ENCODE measurements at places on chromosomes 13 and 19.

- no peak for DNase-seq
These were observed 3.0 kb downstream of the LENG8 start for GRCh38 chr19:54451997-54452396.

DNA sequence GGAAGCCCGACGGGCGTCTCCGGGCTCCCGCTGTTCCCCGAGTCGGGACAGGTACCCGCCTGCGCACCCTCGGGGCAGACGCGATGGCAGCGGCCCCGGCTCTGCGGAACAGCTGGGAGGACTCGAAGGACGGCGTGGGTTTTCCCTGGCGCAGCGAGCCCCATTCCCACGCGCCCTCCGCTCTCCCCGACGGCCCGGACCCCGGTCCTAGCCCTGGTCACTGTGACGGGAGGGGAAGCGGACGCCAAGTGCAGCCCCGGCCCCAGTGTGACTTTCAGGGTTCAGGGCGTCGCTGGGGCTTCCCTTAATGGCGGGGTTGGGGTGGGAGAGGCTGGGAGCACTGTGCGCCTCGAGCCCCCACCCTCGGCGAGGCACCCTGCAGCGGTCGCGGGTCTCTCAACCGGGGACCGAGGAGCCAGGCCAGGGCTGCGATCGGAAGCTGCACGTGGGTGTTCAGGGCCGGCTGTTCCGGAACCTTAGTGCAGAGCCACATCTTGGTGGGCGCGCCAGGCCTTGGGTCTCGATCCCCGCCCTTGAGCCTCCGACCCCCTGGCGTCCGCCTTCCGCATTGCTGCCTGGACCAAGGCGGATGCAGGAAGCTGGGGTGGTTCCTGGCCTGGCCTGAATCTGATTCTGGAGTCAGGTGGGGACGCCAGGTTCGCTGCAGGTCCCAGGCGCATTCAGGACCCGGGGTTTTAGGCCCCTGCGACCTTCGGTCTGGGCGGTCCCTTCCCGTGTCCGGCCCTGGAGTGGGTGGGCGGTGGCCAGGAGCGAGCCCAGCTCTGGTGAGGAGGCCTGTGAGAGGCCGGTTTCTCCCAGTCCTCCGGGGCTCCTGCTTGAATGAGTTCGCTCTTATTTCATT, 3.5 kb downstream of the LGALS7B start:
- DNase-seq = no peak

- DNase-seq = no peak
These were observed 23.2 kb upstream of the CYP2A13 start for GRCh38 chr19:41064974-41065569.

DNA sequence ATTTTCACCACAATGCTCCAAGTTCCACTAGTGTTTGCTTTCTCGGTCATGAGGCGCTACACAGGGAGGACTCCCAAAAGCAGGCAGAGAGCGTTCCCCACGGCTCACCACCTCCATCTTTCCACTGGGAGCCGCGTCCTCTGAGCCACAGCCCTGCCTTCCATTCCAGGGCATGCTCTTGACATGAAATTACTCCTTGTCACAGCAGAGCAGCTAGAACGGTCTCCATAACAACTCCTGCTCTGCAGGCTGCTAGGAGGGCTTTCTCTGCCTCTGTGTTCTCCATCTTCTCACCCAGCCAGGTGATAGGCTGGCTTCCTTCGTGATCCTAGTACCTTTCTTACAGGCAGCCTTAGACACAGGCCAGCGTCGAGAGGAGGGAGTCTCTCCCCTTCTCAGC, 171.8 kb upstream of the UBL3 start:
- no peak for DNase-seq

GRCh38 chr13:96191367-96191766, 101.5 kb downstream of the HS6ST3 start:
- DNase-seq = no peak

DNA sequence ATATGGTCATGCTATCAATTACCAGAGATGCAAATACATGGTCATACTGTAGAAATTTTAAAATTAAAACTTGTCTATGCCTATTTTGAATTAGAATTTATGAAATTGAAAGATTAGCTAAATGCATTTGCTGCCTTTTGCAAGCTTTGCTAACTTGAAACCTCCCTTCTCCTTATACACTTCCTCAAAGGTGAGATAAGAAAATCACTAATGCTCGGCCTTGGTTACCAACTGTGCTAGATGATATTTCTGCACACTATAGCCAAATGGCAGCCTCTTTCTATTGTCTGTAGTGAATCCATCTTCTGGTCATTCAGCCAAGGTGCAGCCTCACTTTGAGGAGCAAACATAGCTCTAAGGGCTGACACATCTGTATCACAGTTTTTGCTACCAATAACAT, 31.1 kb upstream of the MYCBP2 start:
- no peak for DNase-seq

DNA sequence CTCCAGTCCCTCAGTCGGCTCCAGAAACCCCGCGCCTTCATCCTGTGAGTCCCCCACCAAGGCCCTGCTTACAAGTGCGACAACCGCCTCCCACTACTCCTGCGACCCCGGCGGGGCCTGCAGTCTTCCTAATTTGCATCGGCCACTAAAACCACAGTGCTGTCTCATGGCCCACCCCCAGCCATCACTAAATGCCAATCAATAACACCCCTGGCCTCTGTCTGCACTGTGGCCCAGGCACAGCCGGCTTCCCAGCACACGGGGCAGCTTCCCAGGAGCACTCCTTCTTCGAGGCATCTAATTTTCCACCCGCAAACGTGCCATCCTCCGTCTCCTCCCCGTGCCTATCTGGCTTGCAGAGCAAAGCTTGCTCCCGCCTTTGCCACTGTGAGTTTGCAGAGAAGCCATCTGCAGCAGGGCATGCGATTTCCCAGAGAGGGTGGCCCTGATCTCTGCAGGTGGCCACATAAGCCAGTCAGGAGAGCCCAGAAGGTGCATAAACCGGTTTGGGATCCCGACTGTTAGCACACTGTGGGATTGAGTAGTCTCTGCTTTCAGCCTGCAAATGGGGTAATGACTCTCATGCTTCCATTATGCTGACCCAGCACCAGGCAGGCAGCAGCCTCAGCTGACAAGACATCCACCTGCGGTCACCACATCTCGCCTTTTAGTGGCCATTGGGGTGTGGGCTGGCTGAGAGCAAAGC, 34.0 kb upstream of the USE1 start:
- DNase-seq = no peak

DNA sequence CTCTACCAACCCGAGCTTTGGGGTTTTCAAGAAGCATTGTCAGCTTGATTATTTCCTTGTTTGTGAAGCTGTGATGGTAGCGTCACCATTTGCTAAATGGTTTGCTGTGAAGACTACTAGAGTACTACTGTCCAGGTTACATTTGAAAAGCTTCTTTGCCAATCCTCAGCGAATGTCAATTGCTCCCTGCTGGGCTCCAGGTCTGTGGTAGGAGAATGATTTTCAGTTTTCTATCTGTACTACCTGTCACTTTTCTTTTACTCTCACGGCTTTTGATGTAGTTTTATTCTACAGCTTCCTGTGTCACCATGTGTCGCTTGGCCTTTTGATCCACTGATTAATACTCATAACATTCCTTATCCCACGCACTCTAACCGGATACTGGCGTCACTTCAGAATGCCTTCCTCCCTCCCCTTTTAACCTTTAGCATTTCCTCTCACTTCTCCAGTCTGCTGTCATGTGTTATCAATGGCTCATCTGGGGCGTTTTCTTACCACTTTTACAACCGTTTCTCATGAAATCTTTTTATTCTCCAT, 7.5 kb upstream of the GPR183 start:
- DNase-seq = no peak

DNA sequence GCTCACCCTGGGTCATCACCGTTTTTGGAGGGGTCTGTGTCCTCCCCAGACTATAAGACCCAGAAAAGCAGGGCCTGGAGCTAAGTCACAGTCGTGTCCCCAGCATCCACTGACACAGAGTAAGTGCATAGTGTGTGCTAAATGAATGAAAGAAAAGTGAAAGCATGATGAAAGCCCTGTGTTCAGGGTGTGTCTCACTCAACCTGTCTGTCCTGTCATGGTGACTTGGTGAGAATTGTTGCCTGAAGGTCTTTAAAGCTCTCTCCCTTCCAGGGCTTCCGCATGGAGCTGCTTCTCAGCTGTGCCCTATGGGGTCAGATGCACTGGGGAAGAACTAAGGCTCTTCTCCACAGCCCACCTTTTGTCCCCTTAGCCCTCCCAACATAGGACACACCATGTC, 20.5 kb upstream of the IGFL1 start:
- no peak for DNase-seq

DNA sequence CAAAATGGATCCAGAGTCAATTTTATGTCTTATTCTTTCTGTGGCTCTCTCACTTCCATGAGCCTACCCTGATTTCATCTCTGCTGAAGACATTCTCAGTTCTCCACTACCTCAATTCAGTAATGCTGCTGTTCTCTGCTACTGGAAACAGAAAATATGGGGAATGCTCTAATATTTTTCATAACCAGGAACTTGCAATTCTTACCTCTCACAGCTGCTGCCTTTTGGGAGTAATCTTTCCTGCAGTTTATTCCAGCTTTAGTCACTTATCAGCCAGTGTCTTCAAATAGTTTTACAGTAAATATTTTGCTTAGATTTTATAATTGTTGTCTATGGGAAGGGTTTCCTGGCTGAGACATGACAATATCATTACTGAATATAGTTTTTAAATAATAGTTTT, 145.1 kb upstream of the UFM1 start:
- DNase-seq = no peak

DNA sequence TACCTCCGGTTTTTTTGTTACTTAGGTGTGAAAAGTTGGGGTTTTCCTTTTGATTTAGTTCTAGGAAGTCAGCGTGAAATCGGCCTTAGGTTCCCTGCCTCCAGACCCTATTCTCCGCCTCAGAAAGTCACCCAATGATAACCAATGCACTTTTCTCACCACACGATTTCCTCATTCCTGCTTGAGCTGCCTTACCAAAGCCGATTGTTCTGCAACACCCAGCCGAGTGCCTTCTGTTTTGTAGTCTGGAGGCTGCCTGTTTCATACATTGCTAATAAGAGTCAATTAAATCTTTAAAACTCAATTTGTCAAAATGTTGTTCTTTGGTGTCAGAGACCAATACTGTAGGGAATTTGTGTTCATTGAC, 39.7 kb downstream of the GJA3 start:
- DNase-seq = no peak

- no peak for DNase-seq
These were observed 5.4 kb downstream of the CCDC61 start for GRCh38 chr19:46000491-46001246.

DNA sequence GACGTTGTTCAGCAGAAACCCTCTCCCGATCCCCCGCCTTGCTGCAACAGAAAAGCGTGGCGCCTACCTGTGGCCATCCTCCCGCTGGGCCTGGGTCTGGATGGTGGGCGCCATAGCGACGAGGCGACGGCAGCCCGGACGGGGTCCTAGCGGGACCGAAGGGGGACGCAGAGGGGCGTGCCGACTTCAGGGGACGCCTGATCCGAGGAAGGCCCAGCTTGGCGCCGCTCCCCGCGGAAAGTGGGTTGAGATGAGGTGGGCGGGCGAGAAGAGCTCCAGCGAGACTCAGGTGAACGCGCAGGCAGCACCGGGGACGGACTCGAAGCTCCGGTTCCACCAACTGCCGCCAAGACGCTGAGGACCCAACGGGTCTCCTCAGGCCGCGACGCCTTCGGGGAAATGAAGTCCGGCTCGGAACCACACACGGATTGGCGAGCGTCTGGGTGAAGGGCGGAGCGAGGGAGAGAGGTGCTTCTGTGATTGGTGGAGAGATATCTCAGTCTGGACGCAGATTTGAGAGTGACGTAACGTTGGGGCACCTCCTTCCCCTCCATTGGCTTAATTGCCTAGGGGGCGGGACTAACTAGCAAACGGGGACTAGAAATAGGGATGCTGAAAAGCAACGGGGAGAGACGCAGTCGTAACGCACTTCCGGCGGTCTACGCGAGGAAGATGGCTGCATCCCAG, at the start of the genes MED29 and PAF1:
TSS of gene MED29 (plus strand) at position 628 of the 687 bp plus-strand sequence. CDS start at position 673, 45 bp downstream.
TSS of gene PAF1 (minus strand) at position 356 of the 687 bp plus-strand sequence. CDS start at position 114, 242 bp downstream.
- peak; percentile 99 for DNase-seq

GRCh38 chr13:38542601-38543000, 144.3 kb upstream of the FREM2 start:
- no peak for DNase-seq

GRCh38 chr13:103788061-103788652, 721.9 kb upstream of the SLC10A2 start:
- DNase-seq = no peak

- no peak for DNase-seq
These were observed 21.0 kb downstream of the TPP2 start for GRCh38 chr13:102617697-102618350.

DNA sequence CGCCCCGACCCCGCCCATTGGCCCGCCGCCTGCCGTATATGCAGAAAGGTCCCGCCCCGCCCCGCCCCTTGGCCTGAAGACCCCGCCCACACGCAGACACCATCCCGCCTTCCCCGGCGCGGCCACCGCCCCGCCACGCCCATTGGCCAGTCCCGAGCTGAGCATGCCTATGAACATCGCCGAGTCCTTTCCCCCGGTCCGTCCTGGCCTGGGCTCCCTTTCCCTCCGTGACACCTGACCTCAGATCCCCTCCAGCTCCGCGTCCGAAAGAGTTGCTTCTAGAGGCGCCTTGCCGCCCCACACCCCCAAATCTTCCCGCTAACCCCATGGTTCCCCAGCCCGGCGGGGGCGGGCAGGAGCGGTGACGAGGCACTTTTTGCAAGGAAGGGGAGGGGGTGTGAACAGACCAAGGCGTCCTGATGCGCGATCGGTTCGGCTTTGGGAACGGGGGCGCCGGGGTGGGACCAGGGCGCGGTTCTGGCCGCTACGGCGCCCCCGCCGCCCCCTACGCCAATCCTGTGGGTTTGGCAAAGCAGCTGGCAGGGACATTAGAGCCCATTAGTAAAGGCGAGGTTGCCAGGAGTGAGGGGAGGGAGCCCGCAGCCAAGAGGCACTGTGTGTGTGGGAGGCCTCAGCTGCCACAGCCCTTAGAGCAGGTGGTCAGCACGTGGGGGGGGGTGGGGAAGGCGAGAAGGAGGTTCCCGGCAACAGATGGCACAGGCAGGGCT, 406 bp upstream of the NUMBL start:
- DNase-seq = peak; percentile 97

DNA sequence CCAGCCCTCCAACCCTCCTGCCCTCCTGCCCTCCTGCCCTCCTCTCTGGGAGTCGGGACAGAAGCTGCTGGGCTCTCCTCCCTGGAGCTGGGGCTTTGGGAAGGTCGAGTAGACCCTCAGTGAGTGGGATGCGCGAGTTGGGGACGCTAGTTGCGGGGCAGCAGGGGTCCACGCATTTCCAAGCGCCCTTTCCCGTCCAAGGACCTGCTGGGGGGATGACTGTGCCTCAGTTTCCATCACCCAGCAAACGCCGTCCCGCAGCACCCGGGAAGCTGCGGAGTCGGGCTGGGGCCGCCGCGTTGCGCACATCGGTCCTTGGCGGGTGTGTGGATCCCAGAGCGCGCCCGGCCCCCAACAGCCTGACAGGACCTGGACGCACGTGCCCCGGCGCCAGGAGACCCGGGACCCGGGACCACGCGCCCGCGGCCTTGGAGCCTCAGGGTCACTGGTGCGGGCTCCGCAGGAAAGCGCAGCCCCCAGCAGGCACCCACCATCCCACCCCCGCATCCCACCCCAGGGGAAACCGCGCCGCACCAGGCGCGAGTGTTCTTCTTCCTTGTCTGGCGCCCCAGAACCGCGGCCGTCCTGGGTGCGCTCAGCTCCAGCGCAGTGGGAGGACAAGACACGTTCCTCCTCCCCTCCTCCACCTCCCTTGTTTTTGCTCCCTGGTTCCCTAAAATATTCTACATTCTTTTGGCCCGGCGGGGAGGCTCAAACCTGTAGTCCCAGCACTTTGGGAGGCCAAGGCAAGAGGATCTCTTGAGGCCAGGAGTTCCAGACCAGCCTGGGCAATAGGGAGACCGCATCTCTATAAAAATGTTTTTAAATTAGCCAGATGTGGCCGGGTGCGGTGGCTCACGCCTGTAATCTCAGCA, 9.2 kb downstream of the ONECUT3 start:
- no peak for DNase-seq

GRCh38 chr13:44785401-44785800, 203.9 kb downstream of the NUFIP1 start:
- DNase-seq = no peak

- no peak for DNase-seq
These were observed 4.6 kb upstream of the ITGBL1 start for GRCh38 chr13:101447852-101448251.

All from cardiac septum (tissue), 1 donor.